GM12864 (cell line): ENCODE measurements at places on chromosomes 4 and X.

GRCh38 chr4:14375816-14376215 is 626.5 kb upstream of the CPEB2 start:
- DNase-seq = no peak

- no peak for DNase-seq
Observed at GRCh38 chr4:42308247-42308646, 89.0 kb upstream of the SHISA3 start.

DNA sequence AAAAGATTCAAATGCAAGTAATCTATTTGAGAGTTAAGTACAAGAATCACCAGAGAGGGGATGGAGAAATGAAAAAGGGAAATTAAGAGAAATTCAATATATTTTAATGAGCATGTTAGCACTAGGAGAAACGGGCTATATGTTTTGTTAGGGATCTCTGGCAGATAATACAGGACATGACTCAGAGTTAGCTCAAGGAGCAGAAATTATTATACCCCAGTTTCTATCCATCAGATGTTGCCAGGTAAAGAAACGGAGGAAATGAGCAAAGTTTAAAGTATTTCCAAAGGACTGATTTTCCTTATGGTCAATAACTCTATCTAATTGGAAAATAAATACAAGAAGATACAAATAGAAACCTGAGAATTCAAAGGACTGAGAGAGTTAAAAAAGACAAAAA is 867.6 kb downstream of the TRAM1L1 start:
- no peak for DNase-seq

GRCh38 chr4:15444879-15445547 is 17.2 kb downstream of the C1QTNF7 start:
- no peak for DNase-seq

- no peak for DNase-seq
Observed at GRCh38 chr4:119643306-119644042, 14.9 kb upstream of the PDE5A start.

GRCh38 chr4:55947912-55948725 is 626 bp upstream of the CEP135 start:
- DNase-seq = peak; percentile 43

DNA sequence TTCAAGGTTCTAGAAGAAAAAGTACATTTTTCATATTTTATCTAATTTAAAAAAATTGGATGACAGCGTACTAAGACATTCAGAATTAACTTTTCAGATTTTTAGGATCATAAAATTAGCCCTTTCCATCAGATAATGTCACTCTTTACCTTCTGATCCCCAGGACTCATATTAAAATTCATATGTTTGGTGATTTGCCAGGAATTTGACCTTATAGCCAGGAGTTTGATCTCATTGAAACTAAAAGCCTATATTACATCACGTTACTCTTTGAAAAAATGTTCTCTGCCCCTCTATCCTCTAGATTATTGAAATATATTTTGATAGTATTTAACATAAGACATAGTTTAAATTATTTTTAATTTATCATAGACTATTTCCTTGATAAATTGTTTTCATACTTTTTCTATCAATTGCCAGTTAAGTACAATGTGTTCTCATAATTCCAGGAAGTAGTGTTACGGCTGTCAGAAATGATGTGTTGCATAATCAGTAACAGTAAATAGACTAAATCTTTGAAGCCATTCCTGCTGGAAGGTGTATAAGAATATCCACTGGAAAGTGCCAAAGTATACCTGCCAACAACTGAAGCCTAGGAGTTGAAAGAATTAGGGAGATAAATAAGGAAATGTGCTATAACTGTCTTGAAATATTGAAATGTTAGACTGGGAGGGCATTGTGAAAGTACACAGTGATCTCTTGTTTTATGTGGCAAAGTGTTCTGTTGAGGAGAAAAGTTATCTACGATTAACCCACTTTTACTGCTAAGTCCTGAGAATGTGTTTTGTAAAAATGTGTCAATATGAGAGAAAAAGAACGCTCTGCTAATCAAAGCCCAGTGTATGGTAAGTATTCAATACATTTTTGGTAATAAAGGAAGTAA is 32.9 kb upstream of the PDGFC start:
- DNase-seq = no peak

DNA sequence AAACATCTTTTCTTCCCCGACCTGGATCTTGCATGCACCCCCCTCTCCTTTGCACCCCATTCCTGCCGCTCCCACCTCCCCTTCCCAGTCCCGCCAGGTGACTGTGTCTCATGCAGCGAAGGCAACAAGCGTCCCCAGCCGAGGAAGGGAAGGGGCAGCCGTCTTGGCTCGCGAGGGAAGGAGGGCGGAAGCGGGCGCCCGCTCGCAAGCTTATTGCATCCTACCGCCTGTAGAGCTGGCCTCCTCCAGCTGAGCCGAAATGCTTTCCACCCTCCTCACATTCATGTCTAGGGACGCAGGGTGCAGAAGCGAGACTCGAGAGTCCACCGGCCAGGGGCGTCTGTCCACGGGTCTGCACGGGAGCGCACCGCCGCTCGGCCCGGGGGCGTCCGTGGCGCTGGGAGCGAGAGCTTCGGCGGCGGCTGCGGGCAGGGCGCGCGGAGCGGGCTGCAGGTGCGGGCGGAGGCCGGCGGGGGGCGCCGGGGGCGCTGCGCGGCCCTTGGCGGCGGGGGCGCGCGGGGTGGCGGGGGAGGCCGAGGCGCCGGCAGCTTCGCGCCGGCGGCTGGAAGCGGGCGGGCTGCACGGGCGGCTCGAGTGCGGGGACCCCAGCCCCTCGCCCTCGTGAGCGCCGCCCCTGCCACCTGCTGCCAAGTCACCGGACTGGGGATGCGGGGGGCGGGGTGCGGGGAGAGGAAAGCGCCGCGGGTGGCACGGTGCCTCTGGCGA is at the start of gene KCNIP4:
Gene KCNIP4 (minus strand): TSS at position 426 of the 726 bp plus-strand sequence.
- no peak for DNase-seq

DNA sequence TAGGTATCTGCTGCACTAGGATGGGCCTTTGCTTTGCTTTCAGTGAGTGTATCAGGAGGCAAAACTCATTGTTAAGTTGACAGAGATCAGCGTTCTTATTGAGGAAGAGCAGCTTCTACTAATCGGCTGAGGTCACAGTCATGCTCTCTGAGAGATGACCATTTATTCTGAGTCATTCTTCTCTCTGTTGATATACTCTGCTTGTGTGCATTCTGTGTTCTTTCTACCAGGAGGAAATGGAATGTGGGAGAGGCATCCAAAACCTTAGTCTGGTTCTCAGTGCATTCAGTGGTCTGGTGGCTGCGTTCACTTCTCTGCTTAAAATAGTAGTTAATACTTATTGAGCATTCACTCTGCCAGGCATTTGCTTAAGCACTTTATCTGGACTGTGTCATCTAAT is 66.2 kb downstream of the RRAGB start:
- no peak for DNase-seq

DNA sequence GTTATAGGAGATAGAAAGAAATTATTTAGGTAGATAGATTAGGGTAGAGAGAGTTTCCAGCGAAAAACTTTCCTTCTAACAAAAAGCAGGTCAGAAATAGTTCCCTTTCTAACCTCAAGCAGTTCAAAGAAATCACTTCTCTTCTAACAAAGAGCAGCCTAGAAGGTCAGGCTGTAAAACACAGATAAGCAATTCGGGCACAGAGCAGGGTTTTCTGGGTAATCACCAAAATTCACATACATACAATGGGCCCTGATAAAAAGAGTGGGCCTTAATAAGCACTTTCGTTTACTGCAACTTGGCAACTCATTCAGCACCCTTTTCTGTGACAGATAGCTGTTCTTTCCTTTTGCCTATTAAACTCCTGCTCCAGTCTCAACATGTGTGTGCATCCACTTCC is 13.4 kb upstream of the NAF1 start:
- DNase-seq = no peak

GRCh38 chr4:69920874-69921273 is 10.0 kb upstream of the CSN1S1 start:
- DNase-seq = no peak
